GM18507 (cell line): ENCODE measurements at places on chromosomes 6 and 20.

- no peak for DNase-seq
These were observed 29.5 kb downstream of the PXDC1 start for GRCh38 chr6:3721810-3722621.

- no peak for DNase-seq
These were observed 608.3 kb upstream of the CITED2 start for GRCh38 chr6:139982652-139983295.

GRCh38 chr20:46350201-46350985, 42.1 kb upstream of the CDH22 start:
- peak; percentile 62 for DNase-seq

GRCh38 chr20:60838297-60838696, 413.8 kb upstream of the CDH4 start:
- DNase-seq = no peak

- DNase-seq = peak; percentile 40
These were observed 21.0 kb downstream of the SRSF3 start for GRCh38 chr6:36615018-36615761.
